Activated naive CD4-positive, alpha-beta T cell treated with anti-CD3 and anti-CD28 coated beads, Interleukin-2, amount 10 ng/mL, durations not matched to agents 5 hours and 36 hours (primary cell): ENCODE measurements at places on chromosomes 3 and 15. TPM values are rescaled to one million over a fixed set of nuclear protein-coding genes. Genes with fewer than 3 reads are reported as not detected.

RHCG gene
- not detected for total RNA-seq

ANKRD34C gene
- total RNA-seq = not detected

PPM1L gene
- 5.8 TPM for total RNA-seq

YEATS2 gene
- 41.2 TPM for total RNA-seq

CPNE4 gene
- total RNA-seq = not detected

PLA2G4D gene
- not detected for total RNA-seq

C3orf49 gene
- not detected for total RNA-seq

SNAP23 gene
- total RNA-seq = 54.2 TPM

ATP13A5 gene
- not detected for total RNA-seq
